ENCODE measurements at places on chromosomes 5 and 9. TPM values are rescaled to one million over a fixed set of nuclear protein-coding genes. Genes with fewer than 3 reads are reported as not detected.

DNA sequence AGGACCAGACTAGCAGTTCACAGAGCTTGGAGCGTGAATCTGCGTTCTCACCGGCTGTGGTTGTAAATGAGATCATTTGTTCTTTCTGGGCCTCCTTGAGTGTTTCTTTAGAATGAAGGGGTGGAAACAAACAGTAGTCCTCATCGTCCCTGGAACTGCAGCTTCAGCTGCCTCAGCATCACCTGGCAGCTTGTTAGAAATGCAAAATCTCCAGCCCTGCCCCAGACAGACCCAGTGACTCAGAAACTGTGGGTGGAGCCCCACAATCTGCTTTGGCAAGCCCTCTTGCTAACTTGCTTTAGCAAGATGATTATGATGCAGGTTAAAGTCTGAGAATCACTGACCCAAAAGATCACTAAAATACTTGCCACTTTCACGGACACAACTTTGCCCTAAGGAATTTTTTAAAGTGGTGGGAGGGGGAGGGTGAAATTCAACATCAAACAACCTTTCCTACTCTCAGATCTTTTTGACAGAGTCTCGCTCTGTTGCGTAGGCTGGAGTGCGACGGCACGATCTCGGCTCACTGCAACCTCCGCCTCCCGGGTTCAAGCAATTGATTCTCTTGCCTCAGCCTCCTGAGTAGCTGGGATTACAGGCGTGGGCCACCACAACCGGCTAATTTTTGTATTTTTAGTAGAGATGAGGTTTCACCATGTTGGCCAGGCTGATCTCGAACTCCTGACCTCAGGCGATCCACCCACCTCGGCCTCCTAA is 86.0 kb downstream of the BRINP1 start:
- no peak for DNase-seq
- H3K4me3 ChIP-seq = no peak overlapping the region
- H3K27ac ChIP-seq = no peak overlapping the region
- no peaks in the 10 kb centered on the region for H3K36me3 ChIP-seq

- H3K27ac ChIP-seq = peak overlapping the region; percentile 86
- peak overlapping the region; percentile 94 for H3K4me3 ChIP-seq
- H3K4me1 ChIP-seq = peaks cover 37% of the 10 kb centered on the region
- peaks cover 7% of the 10 kb centered on the region for H3K36me3 ChIP-seq
- DNase-seq = peak; percentile 78
These were observed 2.4 kb upstream of the NR4A3 start for GRCh38 chr9:99819123-99819855.

DNA sequence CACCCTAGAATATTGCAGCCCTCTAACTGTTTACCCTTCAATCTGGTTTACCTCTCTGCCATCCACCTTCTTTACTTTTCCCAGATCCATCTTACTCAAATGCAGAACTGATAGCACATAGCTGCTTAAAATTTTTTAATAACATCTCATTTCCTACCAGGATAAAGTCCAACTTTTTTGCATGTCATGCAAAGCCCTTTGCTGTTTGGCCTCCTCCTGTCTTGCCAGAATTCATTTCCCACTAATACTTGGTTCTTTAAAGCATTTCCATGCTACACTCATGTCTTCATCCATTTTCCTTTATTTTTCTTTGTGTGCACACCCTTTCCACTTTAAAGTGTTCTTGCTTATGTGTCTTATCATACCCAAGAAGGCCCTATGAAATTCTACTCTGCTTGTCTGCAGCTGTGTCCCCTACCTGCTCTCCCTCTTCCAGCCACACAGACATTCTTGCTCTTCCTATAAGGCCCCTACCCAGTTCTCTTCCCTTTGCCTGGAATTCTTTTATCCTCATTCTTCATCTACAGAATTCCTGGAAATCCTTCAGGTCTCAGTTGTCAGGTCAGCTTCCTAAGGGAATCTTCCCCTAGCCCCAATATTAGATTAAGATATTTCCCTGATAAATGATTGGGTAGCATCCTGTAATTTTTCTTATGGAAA is 50.3 kb downstream of the TLE4 start:
- no peak overlapping the region for H3K4me3 ChIP-seq
- DNase-seq = no peak
- H3K36me3 ChIP-seq = no peaks in the 10 kb centered on the region
- peak overlapping the region; percentile 62 for H3K27ac ChIP-seq
- peaks cover 3% of the 10 kb centered on the region for H3K27me3 ChIP-seq

DNA sequence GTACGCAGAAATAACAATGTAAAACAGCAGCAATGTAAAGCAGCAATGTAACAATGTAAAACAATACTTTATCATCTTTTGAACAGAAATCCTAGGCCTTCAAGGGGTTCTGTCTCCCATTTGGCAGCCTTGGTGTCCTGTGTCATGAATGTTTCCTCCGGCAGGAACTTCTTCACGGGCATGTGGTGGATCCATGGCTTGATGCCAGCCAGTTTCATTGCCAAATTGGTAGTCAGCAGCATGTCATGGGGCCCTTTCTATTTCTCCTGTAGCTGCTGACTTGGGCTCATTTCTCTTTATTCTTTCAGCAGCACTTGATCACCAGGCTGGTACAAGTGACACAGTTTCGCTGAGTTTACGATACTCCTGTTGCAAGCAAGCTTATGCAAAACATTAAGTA is 275.3 kb downstream of the HTR1A start:
- H3K4me3 ChIP-seq = no peak overlapping the region
- no peak overlapping the region for H3K27ac ChIP-seq
- no peaks in the 10 kb centered on the region for H3K36me3 ChIP-seq
- H3K27me3 ChIP-seq = no peaks in the 10 kb centered on the region

DNA sequence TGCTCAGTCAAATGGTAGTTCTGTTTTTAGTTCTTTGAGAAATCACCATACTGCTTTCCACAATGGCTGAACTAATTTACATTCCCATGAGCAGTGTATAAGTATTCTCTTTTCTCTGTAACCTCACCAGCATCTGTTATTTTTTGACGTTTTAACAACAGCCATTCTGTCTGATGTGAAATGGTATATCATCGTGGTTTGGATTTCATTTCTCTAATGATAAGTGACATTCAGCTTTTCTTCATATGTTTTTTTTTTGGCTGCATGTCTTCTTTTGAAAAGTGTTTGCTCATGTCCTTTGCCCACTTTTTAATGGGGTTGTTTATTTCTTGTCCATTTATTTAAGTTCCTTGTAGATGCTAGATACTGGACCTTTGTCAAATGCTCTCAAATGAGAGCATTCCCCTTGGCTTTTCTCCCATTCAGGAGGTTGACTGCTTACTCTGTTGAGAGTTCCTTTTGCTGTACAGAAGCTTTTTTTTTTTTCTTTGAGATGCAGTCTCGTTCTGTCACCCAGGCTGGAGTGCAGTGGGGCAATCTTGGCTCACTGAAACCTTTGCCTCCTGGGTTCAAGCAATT is 58.7 kb upstream of the RGMB start:
- no peaks in the 10 kb centered on the region for H3K4me1 ChIP-seq
- H3K27me3 ChIP-seq = peaks cover 2% of the 10 kb centered on the region
- H3K4me3 ChIP-seq = no peak overlapping the region
- no peaks in the 10 kb centered on the region for H3K36me3 ChIP-seq

The PRDM9 gene
- not detected for total RNA-seq

- peaks cover 22% of the 10 kb centered on the region for H3K4me1 ChIP-seq
- no peak for DNase-seq
- H3K4me3 ChIP-seq = no peak overlapping the region
- H3K27me3 ChIP-seq = peaks cover 4% of the 10 kb centered on the region
These were observed 30.6 kb downstream of the VAV2 start for GRCh38 chr9:133961226-133962165.

- no peaks in the 10 kb centered on the region for H3K4me1 ChIP-seq
- DNase-seq = no peak
- H3K27me3 ChIP-seq = no peaks in the 10 kb centered on the region
- H3K36me3 ChIP-seq = no peaks in the 10 kb centered on the region
- no peak overlapping the region for H3K4me3 ChIP-seq
These were observed 455.3 kb downstream of the DMRT2 start for GRCh38 chr9:1505489-1505888.

GRCh38 chr9:7333719-7334118 is 465.9 kb downstream of the DMAC1 start:
- H3K36me3 ChIP-seq = no peaks in the 10 kb centered on the region
- peaks cover 8% of the 10 kb centered on the region for H3K4me1 ChIP-seq
- H3K27ac ChIP-seq = no peak overlapping the region
- no peaks in the 10 kb centered on the region for H3K27me3 ChIP-seq
- no peak overlapping the region for H3K4me3 ChIP-seq

Measured in endothelial cell (in vitro differentiated cells).